ENCODE measurements at places on chromosomes 12 and 14. TPM values are rescaled to one million over a fixed set of nuclear protein-coding genes. Genes with fewer than 3 reads are reported as not detected.

GRCh38 chr12:65838330-65838976 is 14.2 kb downstream of the HMGA2 start:
- no peak for DNase-seq

- DNase-seq: no peak
Measured at GRCh38 chr14:69259168-69259526, 811 bp upstream of the GALNT16 start.

DNA sequence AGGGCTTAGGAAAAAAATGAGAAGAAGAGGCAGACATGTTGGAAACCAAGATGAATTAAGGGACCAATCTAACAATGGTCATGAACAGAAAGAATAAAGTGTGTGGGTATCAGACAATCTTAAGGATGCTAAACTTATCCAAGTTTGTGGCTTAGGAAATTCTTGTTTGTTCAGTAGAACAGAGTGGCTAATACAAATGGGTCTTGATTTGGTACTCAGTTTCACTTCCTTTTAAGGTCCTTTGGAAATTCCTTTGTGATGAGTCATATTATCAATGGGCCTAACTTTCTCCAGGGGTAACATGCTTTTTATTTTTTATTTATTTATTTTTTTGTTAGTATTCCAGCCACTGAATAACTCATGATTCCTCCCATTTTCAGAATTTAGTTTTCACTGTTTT is 1154.7 kb upstream of the FLRT2 start:
- DNase-seq: no peak

GRCh38 chr12:131775392-131776236 is 52.6 kb upstream of the MMP17 start:
- no peak for DNase-seq

GRCh38 chr14:98931911-98932310 is 340.1 kb downstream of the BCL11B start:
- peak; percentile 62 for DNase-seq

DNA sequence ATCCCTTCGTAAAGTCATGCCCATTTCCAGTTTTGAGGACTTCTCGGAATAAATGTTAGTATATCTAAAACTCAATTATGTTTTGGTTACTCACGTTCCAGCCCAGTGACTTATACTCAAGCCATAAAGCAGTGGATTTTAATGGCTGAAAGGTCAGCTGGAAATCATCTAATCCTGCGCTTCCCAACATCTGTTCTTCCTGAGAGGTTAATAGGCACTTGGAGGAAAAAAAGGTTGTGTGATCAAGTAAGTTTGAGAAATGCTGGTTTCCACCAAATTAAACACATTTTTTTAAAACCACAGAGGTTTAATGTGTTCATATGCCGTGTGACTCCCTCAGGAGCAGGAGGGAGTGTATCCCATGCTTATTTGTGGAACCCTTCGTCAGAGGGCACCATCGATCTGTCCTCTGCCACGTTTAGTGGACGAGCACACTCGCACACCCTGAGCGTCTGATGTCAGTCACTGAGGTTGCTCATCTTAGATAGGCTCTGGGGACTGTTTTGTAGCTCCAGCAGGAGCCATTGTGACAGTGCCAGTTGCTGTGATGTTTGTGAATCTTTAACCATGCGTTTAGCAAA is 41.4 kb downstream of the FBXL14 start:
- DNase-seq: no peak

DNA sequence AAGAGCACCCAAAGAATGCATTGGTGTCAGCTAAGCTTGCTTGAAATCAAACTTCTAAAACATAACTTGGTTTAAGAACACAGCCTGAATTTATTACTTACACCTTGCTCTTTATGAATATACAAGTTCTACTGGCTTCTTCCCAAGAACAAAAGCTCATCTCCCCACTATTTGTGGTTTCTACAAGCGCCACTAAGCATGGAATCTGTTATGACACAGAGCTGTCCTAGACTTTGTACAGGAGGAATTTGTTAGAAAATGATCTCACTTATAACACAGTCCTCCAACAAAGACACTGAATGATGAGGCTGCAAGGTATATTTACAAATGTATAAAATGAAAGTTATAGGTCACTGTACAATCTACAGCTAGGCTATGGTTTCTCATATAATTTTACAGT is 452.1 kb downstream of the BCAT1 start:
- DNase-seq: no peak

- DNase-seq: no peak
Measured at GRCh38 chr14:81231540-81231939, 10.8 kb upstream of the GTF2A1 start.

- DNase-seq: no peak
Measured at GRCh38 chr12:78120866-78121560, 290.3 kb downstream of the NAV3 start.

DNA sequence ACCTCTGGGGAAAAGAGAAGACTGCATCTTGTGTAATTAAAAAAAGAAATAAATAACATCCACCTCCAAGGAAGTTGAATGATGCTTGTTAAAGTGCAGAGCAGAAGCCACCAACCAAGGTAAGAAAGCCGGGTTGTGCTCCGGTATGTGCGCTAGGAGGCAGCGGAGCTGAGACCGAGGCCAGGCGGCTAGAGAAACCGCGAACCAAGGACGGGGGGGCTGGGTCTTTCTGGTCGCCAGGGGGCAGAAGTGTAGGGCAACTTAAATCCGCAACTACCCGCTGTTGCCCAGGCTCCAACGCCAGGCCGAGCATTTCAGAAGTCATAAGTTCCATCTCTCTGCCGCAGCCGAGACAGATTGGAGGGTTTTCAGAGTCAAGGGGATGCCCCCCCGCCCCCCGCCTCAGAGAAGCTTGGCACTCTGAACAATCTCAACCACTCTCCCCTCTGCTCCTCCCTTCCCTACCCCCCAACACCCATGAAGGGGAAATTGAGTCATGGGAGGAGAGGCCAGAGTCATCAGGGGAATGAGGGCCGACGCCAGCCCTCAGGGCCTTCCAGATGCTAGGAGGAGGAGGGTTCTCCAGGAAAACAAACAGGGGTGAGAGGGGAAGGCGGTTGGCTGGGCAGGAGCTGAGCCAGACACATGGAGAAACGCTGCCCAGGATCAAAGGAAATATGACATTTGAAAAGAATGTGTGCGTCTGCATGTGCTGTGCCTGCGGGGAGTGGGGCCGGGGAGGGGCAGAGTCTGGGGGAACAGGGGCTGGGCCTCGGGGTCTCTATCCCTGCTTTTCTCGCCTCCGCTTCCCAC is 2.2 kb upstream of the NFATC4 start:
- DNase-seq: peak; percentile 95

- peak; percentile 38 for DNase-seq
Measured at GRCh38 chr12:130988261-130988660, 34.6 kb downstream of the ADGRD1 start.

GRCh38 chr14:103724116-103724515 is 8.5 kb downstream of the ZFYVE21 start:
- DNase-seq: peak; percentile 88

TNS2 gene
- 60.1 TPM for polyA plus RNA-seq

- no peak for DNase-seq
Measured at GRCh38 chr14:24416932-24417619, 12.4 kb downstream of the CBLN3 start.

MUCL1 gene
- polyA plus RNA-seq: not detected

DNA sequence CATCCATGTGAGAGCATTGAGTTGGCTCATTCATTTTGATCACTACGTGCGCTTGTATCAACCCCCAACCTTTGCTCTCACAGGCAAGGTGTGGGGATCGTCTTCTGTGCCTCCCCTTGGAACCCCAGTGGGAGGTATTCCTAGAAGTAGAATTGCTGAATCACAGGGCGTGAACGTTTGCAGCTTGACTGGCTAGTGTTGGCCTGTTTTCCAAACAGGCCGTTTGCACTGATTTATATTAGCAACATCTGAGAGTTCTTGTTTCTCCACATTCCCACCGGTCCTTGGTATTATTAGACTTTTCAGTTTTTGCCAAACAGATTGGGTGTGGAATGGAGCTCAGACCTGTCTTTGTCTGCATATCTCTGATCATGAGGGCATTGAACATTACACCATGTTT is 288.6 kb upstream of the PWP1 start:
- no peak for DNase-seq

DNA sequence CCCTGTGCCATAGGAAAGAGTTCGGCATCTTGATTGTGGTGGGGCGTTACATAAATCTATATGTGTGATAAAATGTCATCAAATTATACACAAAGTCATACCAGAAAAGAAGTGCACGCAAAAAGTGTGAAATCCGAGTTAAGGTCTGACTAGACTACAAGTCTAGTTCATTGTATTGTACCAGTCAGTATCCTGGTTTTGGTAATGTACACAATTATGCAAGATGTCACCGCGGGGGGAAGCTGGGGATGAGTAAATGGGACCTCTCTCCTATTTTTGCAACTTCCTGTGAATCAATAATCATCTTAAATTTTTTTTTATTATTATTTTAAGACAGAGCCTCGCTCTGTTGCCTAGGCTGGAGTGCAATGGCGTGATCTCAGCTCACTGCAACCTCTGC is 43.2 kb upstream of the BCL11B start:
- DNase-seq: no peak

GRCh38 chr12:7666595-7666994 is 887 bp upstream of the APOBEC1 start:
- no peak for DNase-seq

C12orf42 gene
- not detected for polyA plus RNA-seq

DNA sequence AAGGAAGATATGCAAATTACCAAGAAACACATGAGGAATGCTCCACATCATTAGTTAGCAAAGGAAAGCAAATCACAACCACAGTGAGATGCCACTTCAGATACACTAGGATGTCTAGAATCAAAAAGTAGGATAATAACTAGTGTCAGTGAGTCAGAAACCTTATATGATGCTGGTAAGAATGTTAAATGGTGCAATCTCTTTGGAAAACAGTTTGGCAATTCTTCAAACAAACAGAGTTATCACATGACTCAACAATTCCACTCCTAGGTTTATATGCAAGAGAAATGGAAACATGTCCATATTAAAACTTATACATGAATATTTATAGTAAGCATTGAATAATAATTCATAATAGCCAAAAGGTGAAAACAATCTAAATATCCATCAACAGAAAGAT is 220.9 kb downstream of the FOXG1 start:
- DNase-seq: no peak

GRCh38 chr14:53695692-53696214 is 260.9 kb downstream of the BMP4 start:
- DNase-seq: no peak

GRCh38 chr12:64065881-64066451 is 156.1 kb downstream of the KICS2 start:
- no peak for DNase-seq

DNA sequence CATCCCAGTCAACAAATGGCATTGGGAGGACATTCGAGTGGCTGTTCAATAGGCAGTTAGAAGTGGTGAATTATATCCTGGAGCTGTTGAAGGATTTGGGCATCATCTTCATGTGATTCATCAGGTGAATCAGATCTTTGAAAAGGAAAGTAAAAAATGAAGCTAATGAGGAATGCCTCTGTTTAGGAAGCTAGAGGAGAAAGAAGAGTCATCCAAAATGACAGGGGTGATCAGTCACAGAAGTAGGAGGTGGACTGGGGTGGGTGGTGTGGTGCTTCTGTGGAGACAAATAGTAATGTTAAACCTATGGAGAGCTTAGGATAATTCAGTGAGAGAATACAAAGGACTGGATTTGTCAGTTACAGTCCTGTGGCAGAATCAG is 32.7 kb downstream of the DIP2B start:
- DNase-seq: no peak

- no peak for DNase-seq
Measured at GRCh38 chr12:115620816-115621215, 656.7 kb downstream of the MED13L start.

GRCh38 chr12:111732786-111733185 is 33.9 kb upstream of the ALDH2 start:
- DNase-seq: no peak

WDHD1 gene
- 0.60 TPM for polyA plus RNA-seq

AKAP6 gene
- polyA plus RNA-seq: not detected

GRCh38 chr14:20978687-20979086 is 11.1 kb upstream of the METTL17 start:
- DNase-seq: no peak

DNA sequence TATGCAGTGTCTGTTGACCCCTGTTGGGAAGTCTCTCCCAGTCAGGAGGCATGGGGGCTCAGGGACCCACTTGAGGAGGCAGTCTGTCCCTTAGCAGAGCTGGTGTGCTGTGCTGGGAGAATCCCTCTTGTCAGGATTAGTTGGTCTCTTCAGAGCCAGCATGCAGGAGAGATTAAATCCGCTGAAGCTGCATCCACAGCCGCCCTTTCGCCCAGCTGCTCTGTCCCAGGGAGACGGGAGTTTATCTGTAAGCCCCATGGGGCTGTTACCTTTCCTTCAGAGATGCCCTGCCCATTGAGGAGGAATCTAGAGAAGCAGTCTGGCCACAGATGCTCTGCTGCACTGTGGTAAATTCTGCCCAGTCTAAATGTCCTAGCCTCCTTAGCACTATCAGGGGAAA is 13.1 kb upstream of the KLRC1 start:
- DNase-seq: no peak

- no peak for DNase-seq
Measured at GRCh38 chr12:12180575-12180974, 86.3 kb downstream of the LRP6 start.

GPRC5D gene
- not detected for polyA plus RNA-seq

- DNase-seq: no peak
Measured at GRCh38 chr12:17151917-17152316, 546.0 kb upstream of the LMO3 start.

SLC2A14 gene
- not detected for polyA plus RNA-seq

MAP3K9 gene
- 4.7 TPM for polyA plus RNA-seq

BAG5 gene
- polyA plus RNA-seq: 14.6 TPM

DNA sequence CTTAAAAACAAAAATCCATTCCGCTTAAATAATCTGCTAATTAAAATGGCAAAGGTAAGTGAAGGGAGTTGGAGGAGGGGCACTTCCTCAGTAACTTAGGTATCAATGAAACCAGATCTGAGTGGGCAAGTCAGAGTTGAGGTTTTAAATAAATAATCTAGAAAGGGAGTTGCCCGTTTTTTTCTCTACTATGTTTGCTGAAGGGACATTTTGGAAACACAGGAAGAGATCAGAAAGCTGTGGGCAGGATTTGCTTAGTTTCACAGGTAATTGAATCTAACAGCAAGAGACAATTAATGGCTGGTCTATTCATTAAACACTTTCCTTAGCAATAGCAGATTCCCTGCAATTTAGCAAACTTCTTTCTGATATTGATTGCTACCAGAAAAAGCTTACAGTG is 186.0 kb upstream of the ABCD2 start:
- DNase-seq: no peak

- peak; percentile 61 for DNase-seq
Measured at GRCh38 chr14:55103971-55104954, 24.8 kb upstream of the LGALS3 start.

- no peak for DNase-seq
Measured at GRCh38 chr14:96126339-96126782, 78.3 kb upstream of the BDKRB2 start.

DNA sequence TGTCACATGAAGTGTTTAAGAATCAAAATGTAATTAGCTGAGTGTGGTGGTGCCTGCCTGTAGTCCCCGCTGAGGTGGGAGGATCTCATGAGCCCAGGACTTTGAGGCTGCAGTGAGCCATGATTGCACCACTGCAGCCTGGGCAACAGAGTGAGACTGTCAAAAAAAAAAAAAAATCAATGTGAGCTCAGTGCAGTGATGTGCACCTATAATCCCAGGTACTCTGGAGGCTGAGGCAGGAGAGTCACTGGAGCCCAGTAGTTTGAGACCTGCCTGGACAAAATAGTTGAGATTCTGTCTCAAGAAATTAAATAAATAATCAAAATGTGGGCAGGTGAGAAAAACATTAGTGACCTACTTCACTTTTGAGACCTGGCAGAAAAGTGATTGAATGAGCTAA is 140.0 kb downstream of the MON2 start:
- DNase-seq: no peak
